Sigmoid colon (tissue), 7 donors: ENCODE measurements at places on chromosomes 4 and X. TPM values are rescaled to one million over a fixed set of nuclear protein-coding genes. Genes with fewer than 3 reads are reported as not detected.
A peak's percentile ranks its signal among the peaks of the same experiment; 100 is the strongest.

- H3K4me1 ChIP-seq = no peaks in the 10 kb centered on the region
- H3K27ac ChIP-seq = no peak overlapping the region
- no peaks in the 10 kb centered on the region for H3K36me3 ChIP-seq
- no peaks in the 10 kb centered on the region for H3K27me3 ChIP-seq
- no peak for DNase-seq
- H3K4me3 ChIP-seq = no peak overlapping the region
Measured at GRCh38 chrX:155891446-155892210, 10.5 kb downstream of the VAMP7 start.

- peak overlapping the region; percentile 23 for H3K27ac ChIP-seq
- no peak overlapping the region for H3K4me3 ChIP-seq
- H3K36me3 ChIP-seq = no peaks in the 10 kb centered on the region
- peaks cover 6% of the 10 kb centered on the region for H3K4me1 ChIP-seq
Measured at GRCh38 chrX:77742788-77743476, 43.1 kb downstream of the ATRX start.

The CNOT6L gene
- 17.5 TPM for total RNA-seq

The GABRG1 gene
- total RNA-seq = not detected

The PPEF2 gene
- 0.33 TPM for total RNA-seq

The PCDH18 gene
- total RNA-seq = 73.1 TPM

- no peaks in the 10 kb centered on the region for H3K4me1 ChIP-seq
- no peak overlapping the region for H3K4me3 ChIP-seq
- H3K36me3 ChIP-seq = no peaks in the 10 kb centered on the region
- H3K27ac ChIP-seq = no peak overlapping the region
- no peak for DNase-seq
Measured at GRCh38 chr4:98602270-98602669, 56.1 kb downstream of the TSPAN5 start.

DNA sequence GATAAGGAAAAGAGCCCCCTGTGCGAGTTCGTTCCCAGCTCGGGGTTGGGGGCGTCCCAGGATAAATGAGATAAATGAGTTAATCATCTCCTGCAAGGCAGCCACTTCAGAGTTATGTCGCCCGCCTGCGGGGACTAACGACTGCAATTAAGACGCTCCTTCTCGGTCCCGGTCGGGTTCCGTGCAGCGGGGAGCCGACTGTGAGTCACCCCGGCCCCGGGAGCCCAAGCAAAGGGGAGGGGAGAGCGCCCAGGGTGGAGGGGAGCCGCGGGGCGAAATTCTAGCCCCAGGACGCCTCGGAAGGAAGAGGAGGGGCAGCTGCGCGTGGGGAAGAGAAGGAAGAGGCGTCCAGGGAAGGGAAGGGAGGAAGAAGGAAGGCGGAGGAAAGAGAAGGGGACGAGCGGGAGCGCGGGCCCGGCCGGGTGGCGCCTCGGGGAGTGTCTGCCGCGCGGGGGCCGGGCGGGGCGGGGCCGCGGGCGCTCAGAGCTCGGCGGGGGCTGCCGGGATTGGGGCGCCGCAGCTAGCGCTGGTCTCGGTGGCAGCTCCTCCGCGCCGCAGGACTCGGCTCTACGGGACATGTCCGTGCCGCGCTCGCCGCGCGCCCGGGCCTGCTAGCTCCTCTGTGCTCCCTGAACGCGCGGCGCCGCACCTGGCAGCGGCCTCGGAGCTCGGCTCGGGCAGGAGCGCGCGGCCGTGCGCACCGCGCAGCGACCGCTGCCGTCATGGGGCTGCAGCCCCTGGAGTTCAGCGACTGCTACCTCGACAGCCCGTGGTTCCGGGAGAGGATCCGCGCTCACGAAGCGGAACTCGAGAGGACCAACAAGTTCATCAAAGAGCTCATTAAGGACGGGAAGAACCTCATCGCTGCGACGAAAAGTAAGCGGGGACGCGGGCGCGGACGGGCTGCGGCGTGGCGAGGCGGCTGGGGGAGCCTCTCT, at the start of gene ARHGAP10:
Gene ARHGAP10 (plus strand): TSS at position 509 of the 938 bp plus-strand sequence. CDS start 214 bp downstream, at position 723.
- peak within 1 kb of the TSS; percentile 58 for H3K4me3 ChIP-seq
- H3K27me3 ChIP-seq = no peaks in the 10 kb centered on the region
- DNase-seq = peak; percentile 92

The CXorf65 gene
- not detected for total RNA-seq

DNA sequence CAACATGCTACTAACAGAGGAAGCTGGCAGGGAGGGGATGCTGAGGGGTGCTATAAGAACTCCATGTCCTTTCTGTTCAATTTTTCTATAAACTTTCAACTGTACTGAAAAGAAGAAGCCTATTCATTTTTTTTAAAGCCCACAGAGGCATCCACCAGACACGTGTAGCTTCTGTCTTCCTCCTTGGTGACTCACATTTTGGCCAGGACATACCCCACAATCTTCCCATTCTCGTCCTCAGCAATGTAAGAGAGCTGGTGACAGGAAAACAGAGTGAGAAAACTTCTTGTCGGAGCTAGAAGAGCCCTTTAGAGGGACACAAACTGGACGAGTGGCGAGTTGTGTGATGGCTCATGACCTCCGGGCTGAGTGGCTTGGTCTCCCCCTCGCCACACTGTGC, 1.1 kb downstream of the NAA10 start:
- no peaks in the 10 kb centered on the region for H3K36me3 ChIP-seq
- H3K4me1 ChIP-seq = peaks cover 19% of the 10 kb centered on the region
- no peak for DNase-seq
- peak overlapping the region; percentile 67 for H3K4me3 ChIP-seq

DNA sequence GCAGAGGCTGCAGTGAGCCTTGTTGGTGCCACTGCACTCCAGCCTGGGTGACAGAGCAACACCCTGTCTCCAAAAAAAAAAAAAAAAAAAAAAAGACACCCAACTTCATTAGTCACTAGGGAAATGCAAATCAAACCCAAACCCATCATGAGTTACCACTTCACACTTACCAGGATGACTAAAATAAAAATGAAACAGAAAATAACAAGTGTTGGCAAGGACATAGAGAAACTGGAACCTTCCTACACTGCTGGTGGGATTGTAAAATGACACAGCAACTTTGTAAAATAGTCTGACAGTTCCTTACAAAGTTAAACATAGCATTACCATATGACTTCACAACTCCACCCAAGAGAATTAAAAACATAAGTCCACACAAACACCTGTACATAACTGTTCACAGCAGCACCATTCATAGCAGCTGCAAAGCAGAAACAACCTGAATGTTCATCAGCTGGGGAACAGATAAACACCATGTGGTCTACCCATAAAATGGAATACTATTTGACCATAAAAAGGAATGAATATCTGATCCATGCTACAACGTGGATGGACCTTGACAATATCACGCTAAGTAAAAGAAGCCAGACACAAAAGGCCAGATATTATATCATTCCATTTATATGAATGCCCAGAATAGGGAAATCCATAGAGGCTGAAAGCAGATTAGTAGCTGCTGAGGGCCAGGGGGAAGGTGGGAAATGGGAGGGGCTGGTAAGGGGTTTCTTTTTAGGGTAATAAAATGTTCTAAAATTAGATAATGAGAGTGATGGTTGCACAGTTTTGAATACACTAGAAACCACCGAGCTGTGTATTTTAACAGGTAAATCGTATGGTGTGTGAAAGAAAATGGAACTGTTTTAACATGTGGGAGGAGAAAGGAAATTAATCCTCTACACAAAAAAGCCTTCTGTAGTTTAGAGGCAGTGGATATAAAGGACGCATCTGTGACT, 18.3 kb downstream of the CD99L2 start:
- DNase-seq = no peak
- no peak overlapping the region for H3K4me3 ChIP-seq
- H3K4me1 ChIP-seq = no peaks in the 10 kb centered on the region
- H3K27me3 ChIP-seq = no peaks in the 10 kb centered on the region
- no peaks in the 10 kb centered on the region for H3K36me3 ChIP-seq
- H3K27ac ChIP-seq = no peak overlapping the region

GRCh38 chr4:26223155-26223554, 97.7 kb upstream of the RBPJ start:
- H3K4me1 ChIP-seq = no peaks in the 10 kb centered on the region
- no peak for DNase-seq
- H3K4me3 ChIP-seq = no peak overlapping the region

DNA sequence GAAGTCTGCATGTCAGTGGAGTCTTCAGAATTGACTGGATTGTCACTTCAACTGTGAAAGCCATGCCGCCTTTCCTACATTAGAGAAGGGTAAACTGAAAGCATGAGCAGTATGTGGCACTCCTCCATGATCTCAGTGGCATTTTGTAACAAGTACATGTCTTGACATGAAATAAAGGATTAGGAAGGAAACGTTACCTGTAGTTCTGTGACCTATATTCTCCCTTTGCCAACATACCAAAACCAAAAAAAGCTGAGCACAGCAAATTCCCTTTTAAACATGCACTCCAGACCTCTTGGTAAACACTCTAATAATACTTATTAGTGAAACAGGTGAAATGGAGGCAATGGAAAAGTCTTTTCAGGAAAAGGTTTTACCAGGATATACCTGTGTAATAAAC, 344.2 kb downstream of the GRIA2 start:
- no peaks in the 10 kb centered on the region for H3K36me3 ChIP-seq
- no peaks in the 10 kb centered on the region for H3K4me1 ChIP-seq
- no peak overlapping the region for H3K4me3 ChIP-seq
- no peaks in the 10 kb centered on the region for H3K27me3 ChIP-seq
